ENCODE measurements at places on chromosomes 4 and X.

DNA sequence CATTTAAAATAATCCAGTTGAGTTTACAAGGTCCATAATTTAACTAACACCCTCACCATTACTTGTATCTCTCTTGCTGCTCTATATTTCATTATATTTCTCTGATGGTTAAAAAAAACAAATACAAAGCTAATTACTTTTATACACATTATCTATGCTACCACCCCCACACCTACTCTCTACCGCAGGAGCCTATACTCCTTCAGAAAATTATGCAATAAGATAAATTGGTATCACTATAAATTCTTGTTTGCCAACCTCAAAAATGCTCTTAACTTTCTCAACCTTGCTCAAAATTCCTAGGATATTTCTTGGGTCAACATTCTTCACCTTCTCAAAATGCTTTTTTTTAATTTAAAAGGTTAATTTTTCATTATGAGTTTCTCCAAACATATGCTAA lies 282.7 kb downstream of the KCTD8 start:
- no peak for DNase-seq

DNA sequence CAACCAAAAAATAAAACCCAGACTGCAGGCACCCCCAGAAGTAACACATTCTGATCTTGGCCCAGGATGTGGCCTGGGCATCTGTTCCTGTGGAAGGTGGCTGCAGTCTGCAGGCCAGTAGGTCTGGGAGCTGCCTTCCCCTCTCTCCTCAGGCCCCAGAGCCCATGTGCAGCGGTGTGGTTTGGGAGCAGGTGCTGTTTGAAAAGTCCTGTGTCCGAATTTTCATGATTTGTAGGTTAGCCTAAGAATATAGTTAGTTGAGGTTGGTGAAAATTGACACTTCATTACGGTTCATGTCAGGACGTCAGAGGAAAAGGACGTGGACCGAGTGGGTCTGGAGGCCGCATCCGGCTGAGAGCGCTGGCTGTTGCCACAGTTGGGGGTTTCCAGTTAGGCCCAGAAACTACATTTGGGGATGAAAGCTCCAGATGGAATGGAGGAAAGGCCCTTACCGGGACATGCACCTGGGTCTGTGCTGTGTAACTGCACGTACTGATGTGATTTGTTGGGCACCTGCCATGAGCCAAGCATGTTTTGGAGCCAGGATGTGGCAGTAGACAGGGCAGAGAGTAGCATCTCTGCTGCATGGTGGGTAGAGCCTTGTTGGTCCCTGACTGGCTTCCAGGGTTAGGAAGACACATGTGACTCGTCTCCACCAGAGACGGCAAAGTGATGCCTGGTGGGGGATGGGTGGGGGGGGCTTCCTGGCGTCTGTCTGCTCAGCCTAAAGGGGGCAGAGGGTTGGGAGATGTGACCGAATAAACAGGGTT lies 21.7 kb upstream of the HGFAC start:
- no peak for DNase-seq

GRCh38 chr4:144355811-144356757 lies 215.6 kb upstream of the GYPA start:
- peak; percentile 85 for DNase-seq

DNA sequence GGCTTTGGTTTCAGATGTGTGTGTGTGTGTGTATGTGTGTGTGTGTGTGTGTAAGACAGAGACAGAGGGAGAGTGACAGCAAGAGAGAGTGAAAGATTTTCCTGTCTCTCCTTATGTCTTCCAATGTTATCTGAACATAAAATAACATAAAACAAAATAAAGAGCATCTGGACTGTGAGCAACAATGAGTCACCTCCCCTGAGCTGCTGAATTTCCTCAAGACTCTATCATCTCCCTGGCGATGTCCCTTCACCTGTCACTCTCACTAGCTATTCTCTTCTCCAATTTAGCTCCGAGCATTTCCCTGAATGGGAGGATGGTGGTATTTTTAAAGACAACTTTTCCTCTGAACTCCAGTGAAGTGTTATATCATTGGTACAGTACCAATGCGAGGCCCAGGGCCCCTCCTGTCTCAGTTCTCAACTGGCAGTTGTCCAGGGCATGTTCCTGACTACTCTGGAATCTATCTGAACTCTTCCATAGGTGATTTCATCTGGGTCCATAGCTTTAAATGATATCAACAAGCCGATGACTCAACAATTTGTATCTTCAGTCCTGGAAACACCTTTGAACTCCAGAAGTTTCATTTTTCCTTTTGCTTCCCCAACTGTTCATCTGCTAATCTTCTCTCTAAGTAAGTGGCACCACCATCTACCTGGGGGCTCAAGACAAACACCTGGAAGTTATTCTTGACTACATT lies 195.0 kb upstream of the CLNK start:
- DNase-seq = peak; percentile 32

DNA sequence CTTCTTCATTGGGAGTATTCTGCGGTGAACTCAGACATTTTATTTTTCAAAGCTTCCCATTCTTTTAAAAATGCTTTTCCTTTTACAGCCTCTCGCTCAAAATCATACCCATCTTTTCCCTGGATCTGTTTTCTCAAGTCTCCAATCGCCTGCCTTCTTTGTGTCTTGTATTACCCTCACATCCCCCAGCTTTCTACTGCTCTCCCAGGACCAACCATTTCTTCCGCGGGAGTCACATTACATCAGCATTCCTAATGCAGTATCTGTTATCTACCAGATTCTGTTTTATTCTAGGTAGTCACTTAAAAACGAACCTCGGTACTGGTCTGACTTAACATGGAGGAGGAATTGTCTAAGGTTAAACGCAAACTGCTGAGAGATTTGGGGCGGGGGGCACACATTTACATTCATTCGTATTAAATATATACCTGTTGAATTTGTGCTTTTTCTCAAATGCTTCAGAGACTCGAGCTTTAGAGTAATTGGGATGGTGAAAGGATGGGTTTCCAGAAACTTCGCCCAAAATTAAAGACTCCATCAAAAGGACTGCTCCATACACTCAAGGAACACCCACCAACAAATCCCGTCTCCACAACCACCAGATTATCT lies 493 bp upstream of the UCHL1 start:
- DNase-seq = no peak

- DNase-seq = no peak
These were observed 38.0 kb upstream of the TMPRSS11F start for GRCh38 chr4:68167706-68168105.

DNA sequence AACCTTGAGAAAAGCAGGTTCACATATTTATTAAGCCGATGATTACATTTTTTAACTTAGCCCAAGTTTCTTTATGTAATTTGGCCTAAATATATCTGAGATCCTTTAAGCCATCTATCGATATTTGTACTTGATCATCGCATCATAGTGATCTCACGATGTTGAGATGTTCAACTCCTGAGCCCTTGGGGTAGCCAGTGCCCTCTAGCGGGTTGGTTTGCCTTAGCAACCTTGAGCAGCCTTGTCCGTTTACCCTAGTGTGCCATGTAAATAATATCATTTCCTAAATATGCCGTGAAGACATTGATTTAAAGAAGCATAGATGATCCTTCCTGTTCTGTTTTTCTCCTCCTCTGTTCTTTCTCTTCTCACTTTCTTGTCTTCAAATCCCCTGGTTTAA lies 432.2 kb downstream of the RPA4 start:
- peak; percentile 21 for DNase-seq

DNA sequence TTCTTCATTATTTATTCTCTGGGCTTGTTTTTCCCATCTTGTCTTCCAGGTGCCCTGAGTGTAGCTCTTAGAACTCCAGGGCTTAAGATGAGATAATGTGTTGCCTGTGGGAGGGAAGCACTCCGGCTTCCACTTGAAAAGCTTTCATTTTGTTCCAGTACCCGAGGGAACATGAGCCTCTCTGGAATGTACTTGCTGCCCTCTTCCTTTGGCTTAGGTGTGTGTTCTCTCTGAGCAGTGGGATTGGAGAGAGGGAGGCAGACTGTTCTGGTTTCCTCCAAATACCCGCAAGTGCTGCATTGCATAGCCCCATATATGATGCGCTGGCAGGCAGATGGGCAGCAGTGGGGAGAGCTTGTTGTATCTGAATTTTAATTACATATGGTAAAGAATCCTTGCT lies 861 bp upstream of the DTHD1 start:
- DNase-seq = no peak

DNA sequence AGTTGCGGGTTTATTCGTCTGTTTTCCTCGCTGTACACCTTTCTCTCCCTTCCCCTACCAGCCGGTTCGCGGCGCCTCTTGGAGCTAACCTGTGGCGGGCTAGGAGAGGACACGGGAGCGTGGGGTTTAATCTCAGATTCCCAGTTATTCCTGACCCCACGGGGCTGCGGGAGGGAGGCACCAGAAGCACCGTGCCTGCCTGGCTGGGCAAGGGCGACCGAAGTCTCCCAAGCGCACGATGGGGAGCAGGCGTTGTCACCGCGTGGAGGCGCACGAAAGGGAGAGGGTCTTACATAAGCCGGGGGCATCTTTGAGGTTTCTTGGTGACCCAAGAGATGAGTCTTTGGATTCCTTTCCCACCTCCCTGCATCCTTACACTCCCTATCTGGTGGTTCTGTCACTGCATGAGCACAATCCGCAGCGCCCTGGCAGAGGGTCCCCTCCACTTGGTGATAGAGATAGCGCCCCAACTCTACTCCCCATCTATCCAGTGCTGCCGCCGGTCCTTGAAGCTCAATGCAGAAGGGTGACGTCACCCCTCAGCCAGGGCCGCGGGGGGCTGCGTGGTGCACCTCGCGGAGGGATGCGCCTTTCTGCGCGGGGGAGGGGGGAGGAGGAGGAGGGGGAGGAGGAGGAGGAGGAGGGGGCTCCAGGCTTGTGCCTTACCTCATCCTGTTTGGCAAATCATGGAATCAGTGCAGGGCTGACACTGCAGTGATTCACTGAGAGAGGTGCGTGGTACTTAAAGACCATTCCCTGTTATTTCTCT lies 793 bp downstream of the TSPAN7 start:
- no peak for DNase-seq

DNA sequence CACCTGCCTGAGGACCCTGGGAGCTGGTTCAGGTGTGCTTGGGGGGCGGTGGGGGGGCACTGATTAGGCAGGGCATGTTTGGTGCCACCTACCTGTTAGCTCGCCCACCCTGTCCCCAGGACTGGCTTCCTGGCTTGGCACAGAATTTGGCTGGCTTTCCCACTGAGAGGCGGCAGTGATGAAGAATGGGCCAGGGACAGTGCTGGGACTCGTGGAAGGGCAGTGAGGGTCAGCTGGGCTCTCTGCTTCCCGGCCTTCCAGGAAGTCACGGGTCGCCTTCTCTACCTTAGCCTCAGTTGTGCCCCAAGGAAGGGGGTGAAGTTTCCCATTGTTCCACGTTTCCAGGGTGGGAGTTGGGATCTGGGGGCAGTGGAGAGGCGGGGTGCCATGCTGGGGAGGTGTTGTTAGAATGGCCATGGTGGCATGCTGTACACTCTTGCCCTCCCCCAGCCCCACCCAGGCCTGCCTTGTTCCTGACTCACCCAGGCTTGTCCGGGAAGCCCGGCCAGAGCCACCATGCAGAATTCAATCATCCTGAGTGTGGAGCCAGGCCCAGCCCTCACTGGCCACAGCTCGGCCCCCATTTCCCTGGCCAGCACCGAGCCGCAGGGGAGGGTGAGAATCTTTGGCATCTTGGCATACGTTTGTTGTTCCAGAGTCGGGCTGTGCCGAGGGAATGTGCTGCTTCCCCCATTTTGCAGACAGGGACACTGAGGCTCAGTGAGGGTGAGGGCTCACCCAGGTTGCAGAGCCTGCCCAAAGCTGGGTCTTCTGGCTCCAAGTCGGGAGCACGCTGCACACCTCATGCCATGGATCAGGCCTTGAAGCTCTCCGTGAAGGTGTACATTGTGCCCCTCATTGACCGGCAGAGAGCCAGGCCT lies 21.9 kb upstream of the GPR78 start:
- peak; percentile 68 for DNase-seq

GRCh38 chr4:159185591-159186023 lies 82.7 kb downstream of the RAPGEF2 start:
- no peak for DNase-seq

DNA sequence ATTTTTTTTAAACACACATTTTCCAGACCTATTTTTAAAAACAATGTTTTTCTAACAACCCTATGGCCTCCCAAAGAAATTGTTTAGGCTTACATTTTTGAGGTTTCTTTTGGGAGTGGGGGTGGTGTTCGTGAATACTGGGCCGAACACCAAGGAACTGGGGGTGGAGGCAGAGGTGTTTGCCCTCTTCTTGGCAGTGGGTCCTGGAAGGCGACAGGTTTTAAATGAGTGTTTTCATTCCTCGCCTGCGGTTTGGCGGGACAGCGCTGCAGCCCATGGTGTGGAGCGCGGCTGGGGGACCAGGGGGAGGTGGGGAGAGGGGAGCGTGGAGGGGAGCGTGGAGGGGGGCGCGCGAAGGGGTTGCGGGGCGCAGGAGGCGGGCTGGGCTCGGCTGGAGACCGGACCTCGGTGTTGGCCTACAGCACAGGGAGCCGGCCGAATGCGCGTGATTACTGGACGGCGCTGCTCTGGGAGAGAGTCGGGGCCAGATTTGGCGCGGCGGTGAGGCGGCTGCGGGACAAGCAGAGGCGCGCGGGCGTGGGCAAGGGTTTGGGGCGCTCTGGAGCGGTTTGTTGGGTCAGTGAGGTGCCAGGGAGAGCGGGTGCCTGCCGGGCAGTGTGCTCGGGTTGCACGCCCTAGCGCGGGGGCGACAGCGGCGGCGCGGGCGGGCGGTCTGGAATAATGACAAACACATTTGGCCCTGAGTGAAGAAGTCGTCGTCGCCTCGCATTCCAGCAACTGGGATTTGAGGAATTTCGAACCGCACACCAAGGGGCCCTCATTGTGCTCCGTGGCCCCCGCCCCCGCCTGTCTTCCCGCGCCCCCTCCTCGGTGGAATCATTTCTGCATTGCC lies 764 bp downstream of the PDGFRA start:
- DNase-seq = no peak

DNA sequence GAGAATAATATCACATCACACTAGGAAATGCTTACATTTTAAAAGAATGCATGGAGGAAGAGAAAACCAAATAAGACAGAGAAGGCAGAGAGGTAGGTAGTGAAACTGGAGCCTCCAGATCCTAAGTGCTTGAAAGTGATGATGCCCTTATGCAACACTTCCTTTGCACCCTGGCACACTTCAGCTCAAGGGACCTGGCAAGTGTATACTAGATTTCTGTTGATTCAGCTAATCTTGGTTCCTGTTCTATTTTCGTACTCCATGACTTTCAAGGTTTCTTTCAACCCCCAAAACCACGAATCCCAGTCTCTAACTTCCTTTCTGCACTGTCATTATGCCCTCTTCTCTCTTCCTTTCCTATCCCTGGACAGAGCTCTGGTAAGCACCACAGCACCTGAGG lies 36.9 kb upstream of the SH3KBP1 start:
- DNase-seq = no peak

GRCh38 chr4:148514041-148514440 lies 71.8 kb upstream of the NR3C2 start:
- peak; percentile 68 for DNase-seq

- DNase-seq = no peak
These were observed 48.2 kb downstream of the CPLX1 start for GRCh38 chr4:777520-778262.

DNA sequence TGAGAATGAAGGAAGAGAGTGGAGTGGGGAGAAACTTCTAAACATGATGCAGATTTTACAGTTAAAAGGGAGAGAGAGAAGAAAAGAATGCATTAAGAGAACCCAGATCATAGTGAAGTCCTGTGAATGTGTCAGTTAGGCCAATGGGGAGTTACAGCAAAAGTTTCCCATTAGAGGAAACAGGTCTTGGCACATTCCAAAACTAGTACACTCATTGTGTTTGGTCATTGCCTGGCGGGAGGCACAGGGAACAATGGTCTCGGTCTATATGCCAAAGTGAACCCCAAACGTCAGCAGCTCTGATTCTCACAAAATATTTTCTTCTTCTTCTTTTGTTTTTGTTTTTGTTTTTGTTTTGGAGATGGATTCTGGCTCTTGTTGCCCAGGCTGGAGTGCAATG lies 284.5 kb upstream of the CTSO start:
- peak; percentile 21 for DNase-seq

All from PC-3 (cell line).